ENCODE measurements at places on chromosomes 7 and 10.

DNA sequence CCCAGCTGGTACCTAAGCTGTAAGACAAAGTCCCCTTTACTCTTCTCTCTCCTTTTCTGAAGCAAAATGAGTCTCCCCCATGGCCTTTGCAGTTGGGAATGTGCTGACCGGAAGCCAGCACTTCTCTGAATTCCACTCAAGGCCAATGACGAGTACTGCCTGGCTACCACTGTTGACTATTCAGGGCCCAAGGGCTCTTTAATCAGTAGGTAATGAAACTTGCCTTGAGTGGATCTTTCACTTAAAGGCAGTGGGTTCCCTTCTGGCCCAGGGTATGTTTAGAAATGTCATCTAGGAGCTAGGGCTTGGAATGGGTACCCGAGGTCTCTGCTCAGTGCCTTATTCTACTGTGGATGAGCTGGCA, 197.1 kb downstream of the BBS9 start:
- no peak for DNase-seq

DNA sequence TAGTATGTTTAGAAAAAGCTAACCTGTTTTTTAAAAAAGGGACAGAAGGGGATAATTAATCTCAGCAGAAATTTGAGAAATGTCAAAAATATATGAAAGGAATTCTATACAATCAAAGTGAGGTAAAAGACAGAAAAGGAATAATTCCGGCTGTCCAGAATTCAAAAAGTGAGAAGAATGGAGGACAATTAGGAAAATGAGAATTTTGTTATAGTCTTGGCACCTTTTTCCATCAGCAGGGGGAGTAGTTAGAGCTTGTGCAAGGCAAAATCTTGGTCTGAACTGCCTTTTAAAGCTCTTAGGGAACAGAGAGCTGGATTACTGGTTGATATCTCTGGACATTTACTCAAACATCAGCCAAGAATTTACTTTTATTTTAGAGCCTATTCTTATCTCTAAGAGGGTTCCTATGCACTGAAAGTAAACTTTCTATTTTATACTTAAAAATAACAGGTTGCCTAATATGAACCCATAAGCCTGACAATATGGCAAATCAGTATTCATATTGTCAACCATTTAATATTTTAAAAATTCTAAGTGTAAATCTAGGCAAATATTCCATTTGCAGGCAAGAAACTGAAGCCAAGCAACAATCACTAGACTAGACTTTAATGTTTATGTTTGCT, 185.6 kb downstream of the ANK3 start:
- no peak for DNase-seq

DNA sequence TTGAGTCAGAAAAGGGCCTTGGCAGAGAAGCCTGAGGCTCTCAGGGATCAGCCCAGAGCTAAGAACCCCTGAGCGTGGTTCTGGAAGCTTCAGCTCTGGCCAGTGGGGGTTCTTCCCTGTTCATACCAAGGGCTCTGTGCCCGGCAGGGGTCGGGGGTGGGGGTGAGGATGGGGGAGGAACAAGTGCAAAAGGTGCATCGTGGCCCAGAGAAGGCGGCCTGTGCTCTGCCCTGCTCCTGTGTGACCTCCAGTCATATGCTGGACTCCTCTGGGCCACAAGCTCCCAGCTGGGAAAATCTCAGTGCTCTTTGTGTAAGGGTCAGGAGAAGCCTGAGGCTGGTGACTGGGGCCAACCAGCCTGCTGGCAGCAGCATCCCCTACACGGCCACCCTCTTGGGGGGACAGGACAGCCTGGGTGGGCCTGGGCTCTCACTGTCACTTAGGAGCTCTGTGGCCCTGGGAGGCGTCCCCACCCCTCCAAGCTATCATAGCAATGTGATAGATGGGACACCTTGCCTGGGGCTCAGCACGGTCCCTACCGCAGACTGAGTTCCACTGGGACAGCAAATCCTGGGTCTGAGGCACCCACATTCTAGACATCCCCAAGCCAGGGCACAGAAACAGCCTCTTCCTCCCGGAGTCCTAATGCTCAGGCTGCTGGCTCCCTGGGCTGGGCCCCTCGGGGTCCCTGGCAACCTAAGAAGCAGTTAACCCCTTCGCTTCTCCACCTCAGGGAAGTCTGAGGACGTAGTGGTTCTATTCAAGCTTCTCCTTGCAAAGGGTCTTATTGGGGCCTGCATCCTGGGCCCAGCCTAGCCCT, 2.5 kb downstream of the MMRN2 start:
- DNase-seq = no peak

DNA sequence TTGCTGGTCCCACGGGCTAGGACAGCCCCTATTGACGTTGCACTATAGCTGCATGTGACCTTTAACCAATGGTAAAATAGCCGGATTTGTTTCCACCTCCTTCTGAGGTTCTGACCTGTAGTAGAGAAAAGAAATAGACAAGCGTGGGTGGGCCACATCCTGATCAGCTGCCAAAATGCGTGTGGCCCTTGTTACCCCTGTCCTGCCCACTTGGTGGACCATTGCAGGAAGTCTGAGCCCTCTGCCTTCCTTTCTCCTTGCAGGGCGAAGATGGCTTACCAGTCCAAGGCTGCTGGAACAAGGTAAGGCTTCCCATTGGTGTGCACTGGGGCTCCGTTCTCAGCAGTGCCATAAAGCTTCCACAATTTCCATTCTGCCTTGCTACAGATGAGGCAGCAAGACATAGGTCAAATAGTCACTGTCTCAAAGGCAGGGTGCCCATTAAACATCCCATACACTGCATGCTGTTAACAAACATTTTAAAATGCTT, 95.9 kb upstream of the MACROH2A2 start:
- no peak for DNase-seq

DNA sequence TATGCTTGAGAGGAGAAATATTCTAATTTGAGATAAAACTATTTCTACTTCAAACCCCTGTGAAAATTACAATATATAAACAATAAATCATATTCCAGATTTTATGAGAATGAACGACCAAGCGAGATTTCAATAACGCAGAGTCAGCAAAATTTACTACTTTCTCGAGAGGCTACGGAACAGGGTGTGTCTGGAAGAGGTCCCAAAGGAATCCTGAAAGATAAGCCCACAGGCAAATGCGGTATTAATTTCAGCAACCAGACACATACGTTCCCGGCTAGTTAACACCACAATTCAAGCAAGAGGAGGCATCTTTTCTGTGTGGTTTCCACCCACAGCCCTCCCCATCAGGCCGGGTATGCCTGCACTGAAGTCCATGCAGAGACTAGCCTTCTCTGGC, 26.4 kb downstream of the BEND7 start:
- no peak for DNase-seq

DNA sequence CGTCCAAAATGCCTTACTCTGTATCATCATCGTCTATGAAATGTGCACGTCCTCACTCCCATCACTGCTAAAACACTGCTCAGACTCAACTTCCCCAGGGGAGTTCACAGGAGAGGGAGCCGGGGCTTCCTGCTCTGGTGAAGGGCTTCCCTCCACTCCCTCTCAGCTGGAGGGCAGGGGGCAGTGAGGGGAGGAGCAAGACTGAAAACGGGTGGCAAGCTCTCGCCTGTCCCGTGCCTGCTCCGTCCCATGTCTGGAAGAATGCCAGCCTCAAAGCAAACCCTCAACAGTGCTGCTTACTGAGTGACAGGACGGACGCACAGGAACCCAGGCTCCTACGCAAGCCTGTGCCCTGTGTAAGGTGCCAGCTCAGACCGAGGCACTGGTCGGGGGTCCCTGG, 25.1 kb downstream of the PRKAG2 start:
- DNase-seq = peak; percentile 64

DNA sequence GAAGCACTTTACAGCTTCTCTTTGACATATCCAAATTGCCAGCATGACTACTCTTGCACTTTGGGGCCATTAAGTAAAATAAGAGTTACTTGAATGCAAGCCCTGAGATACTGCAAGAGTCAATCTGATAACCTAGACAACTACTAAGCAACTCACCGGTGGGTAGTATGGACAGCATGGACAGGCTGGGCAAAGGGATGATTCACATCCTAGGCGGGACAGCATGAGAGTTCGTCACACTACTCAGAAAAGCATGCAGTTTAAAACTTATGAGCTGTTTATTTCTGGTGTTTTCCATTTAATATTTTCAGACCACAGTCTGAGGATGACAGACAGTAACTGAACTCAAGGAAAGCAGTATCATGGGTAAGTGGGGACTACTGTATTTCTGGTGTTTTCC, 84.0 kb downstream of the ORC5 start:
- no peak for DNase-seq

GRCh38 chr7:18402488-18403183, 92.9 kb upstream of the HDAC9 start:
- DNase-seq = no peak

- DNase-seq = no peak
Measured at GRCh38 chr10:65566906-65567305, 1358.9 kb upstream of the LRRTM3 start.

DNA sequence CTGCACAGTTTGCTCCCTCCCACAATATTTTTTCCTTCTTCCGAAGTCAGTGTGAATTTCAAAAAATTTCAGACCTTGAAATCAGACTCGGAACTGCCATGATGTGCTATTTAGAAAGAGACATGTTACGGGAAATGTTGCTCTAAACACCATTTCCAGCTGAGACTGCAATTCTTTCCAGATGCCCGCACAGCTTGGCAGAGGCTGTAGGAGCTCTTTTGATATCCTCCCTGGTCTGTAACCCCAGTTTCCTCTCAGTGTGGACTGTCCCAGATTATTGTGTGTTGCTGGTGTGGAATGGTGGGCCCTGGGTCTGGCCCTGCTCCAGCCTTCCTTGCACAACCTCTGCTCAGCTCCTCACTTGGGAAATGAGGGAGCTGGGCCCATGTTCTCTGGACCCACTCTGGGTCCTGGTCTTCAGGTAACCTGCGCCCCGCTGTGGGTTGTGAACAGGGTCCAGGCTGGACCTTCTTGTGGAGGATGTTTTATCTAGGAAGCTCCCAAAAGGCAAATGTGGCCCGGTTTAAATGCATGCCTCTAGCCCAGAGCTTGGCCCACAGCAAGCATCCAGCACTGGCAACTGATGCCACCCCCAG, 172.8 kb upstream of the CXCL12 start:
- no peak for DNase-seq

GRCh38 chr7:12357508-12357907, 46.2 kb downstream of the VWDE start:
- DNase-seq = no peak

DNA sequence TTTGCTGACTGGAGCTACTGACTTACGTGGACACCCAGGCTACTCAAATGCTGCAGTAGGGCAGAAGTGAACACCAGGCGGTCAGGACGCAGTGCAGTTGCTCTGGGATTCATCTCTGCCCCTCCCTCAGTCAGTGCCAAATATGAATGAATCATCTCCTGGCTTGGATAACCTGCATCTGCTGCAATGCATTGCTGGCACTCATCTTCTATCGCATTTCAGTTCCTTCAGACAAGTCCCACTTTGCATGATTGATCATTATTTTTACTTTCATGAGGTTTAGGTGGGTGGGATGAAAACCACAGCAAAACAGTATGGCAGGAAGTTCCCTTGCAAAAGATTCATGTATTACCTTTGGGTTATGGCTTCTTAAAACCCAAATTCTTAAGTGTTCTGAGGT, 224.6 kb upstream of the NRP1 start:
- no peak for DNase-seq

GRCh38 chr10:54843085-54843646, 42.1 kb upstream of the PCDH15 start:
- DNase-seq = no peak

- no peak for DNase-seq
Measured at GRCh38 chr7:157043745-157044144, 33.3 kb upstream of the MNX1 start.

DNA sequence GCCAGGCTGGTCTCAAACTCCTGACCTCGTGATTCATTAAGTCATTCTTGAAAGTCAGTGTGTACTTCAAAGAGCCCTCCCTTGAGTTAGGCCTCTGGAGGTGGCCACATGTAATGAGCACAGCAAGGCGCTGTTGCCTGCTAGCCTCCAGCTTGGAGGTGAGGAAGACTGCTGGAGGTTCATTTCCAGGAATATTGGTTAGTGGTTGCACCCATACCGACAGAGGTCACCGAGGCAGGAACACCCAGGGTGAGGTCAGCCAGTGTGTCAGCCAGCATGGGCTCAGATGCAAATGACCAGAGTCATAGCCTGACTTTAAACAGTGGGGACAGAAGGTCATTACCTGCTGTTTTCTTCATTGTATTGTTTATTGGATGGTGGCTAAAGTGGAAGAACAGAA, 85.0 kb downstream of the PLPP4 start:
- DNase-seq = no peak

DNA sequence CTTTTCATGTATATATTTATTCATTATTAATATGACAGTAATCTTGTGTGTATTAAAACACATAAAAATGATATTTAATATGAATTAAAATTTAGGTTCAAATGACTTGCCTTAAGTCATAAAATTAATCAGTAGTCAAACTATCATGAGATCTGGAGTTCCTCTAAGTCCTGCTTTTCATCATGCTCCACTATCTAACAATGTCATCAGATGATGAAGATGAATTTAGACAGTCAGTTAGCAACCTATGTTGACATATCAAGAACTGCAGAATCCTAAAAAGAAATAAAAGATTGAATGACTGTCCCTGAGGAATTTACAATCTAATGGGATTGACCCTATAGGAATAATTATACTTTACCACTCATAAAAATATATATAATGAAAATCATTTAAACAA, 7.1 kb downstream of the CABCOCO1 start:
- DNase-seq = no peak

DNA sequence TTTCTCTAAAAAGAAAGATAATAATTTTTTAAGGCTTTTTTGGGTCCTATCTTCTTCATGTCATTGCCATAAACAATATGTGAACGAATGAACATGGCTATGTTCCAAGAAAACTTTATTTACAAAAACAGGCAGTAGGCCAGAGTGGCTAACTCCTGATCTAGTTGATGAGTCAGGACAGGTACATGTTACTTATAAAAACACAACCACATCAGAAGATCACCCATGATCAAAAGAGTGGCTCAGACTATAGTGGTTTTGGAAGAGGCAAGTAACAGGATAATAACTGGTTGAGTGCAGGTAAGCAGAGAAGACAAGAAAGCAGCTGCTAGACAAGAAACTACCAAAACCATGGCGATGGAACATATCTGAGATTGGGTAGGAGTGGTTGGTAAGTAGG, 468.7 kb downstream of the KCNMA1 start:
- no peak for DNase-seq

GRCh38 chr10:12165036-12165435, 30.7 kb downstream of the NUDT5 start:
- DNase-seq = no peak

DNA sequence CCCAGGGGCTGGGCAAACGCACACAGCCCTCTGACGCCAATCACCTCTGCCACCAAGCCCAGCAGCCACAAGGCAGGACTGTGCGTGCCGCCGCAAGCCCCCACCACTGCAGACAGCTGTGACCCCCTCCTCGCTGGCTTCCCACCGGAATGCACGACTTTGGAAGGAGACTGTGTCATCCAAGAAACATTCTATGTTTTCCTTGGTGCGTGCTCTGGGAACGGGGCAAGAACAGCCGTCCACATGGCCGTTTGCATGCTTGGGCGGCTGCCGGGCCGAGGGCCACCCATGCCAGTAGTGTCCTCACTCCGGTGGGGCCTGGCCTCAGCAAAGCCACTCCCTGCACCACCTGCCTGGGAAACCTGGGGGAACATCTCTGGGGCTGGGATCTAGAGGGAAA, 17.6 kb upstream of the ELN start:
- no peak for DNase-seq
